ENCODE measurements at places on chromosomes 2 and 18. TPM values are rescaled to one million over a fixed set of nuclear protein-coding genes. Genes with fewer than 3 reads are reported as not detected.

The C2orf76 gene
- 9.9 TPM for total RNA-seq

The CELF4 gene
- not detected for total RNA-seq

The CD226 gene
- 56.9 TPM for total RNA-seq

The UGT1A5 gene
- not detected for total RNA-seq

The ALPI gene
- not detected for total RNA-seq

The RIT2 gene
- not detected for total RNA-seq

The RUFY4 gene
- total RNA-seq: 1.7 TPM

The GPR45 gene
- total RNA-seq: not detected

The SERPINB10 gene
- total RNA-seq: not detected

The OTOS gene
- total RNA-seq: not detected

The MC2R gene
- total RNA-seq: not detected

The POTEF gene
- total RNA-seq: not detected

The FAM110C gene
- 0.51 TPM for total RNA-seq

The REG1B gene
- total RNA-seq: not detected

The CRACDL gene
- total RNA-seq: 0.59 TPM

The RHBDD1 gene
- 38.1 TPM for total RNA-seq

The FARSB gene
- total RNA-seq: 56.3 TPM

The PEX13 gene
- total RNA-seq: 14.4 TPM

The CHRND gene
- total RNA-seq: not detected

The LIPG gene
- 0.71 TPM for total RNA-seq

The ANKRD30B gene
- total RNA-seq: not detected

The ACMSD gene
- total RNA-seq: not detected

The ECEL1 gene
- 0.23 TPM for total RNA-seq

The VSNL1 gene
- not detected for total RNA-seq
